ENCODE measurements at places on chromosomes 13 and 19. TPM values are rescaled to one million over a fixed set of nuclear protein-coding genes. Genes with fewer than 3 reads are reported as not detected.

DNA sequence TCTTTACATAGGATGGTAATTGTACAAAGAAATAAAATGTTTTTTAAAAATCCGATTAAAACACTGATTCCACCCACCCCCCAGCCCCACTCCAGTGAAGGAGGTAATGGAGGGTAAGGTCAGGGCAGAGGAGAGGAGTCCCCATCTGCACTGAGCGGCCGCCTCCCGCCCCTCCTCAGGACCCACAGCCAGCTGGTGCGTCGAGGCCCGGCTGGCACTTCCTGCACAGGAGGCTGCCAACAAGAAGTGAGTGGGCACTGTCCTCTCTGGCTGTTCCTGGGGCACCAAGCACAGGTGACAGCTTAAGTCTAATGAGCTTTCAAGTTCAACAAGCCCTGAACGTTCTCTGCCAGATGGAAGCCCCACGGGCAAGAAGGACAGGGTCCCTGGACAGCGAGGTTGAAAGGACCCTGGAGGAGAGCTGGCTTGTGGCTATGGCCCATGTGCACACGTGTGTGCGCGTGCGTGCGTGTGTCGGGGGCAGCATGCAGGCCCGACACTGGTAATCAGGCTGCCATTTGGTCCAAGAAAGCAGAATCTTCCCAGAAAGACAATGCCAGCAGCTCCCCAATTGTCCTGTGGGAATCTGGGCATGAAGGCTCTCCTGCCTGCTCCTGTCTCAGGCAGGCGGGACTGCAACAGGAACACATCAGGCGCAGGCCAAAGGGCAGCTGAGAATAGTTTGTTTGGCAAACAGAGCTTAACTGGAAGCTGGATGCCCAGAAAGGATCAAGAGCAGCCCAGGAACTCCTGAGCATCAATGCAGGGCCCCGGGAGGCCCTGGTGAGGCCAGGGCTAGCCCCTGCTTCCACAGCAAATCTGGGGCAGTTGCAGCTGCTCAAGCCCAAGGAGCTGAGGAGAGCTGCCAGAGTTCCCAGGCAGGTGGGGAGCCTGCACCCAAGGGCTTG lies 15.1 kb upstream of the EPHX3 start:
- H3K27ac ChIP-seq, result no peak overlapping the region
- peaks cover 6% of the 10 kb centered on the region for H3K4me1 ChIP-seq
- no peak overlapping the region for H3K4me3 ChIP-seq
- DNase-seq, result no peak

DNA sequence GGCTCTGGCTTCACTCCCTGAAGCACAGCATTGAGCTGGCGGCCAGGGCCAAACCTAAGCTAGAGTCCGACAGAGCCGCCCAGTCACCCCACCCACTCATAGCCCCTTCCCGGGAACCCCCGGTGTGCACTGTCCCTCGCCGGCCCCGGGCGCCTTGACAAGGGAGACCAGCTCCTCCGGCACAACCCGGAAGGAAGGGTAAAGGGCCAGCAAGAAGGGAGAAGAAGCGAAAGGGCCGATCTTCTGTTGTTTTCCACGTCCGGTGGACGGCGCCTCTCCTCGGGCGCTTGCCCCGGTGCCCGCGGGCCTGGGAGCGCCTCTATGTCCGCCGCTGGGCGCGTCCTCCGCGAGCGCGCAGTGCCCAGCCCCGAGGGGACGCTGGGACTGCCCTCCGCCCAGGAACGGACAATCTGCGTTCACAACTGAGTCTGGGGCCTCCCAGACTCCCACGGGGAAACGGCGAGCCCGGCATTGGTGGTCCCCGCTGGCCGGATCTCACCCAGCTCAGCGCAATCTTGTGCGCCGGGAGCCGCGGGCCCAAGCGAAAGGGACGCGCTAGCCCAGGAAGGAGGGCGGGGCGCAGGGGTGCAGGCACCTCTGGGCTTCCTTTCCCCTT lies 172.5 kb upstream of the MIR17HG start:
- H3K27me3 ChIP-seq, result peaks cover 1% of the 10 kb centered on the region
- DNase-seq, result no peak
- no peak overlapping the region for H3K27ac ChIP-seq
- H3K4me3 ChIP-seq, result peak overlapping the region; percentile 61
- H3K4me1 ChIP-seq, result no peaks in the 10 kb centered on the region

- peaks cover 27% of the 10 kb centered on the region for H3K4me1 ChIP-seq
- peaks cover 56% of the 10 kb centered on the region for H3K36me3 ChIP-seq
- no peak for DNase-seq
- no peak overlapping the region for H3K4me3 ChIP-seq
Observed at GRCh38 chr19:6743066-6743465, 3.6 kb downstream of the TRIP10 start.

- H3K36me3 ChIP-seq, result no peaks in the 10 kb centered on the region
- H3K27me3 ChIP-seq, result no peaks in the 10 kb centered on the region
- H3K27ac ChIP-seq, result no peak overlapping the region
- no peak overlapping the region for H3K4me3 ChIP-seq
- no peak for DNase-seq
- H3K4me1 ChIP-seq, result peaks cover 7% of the 10 kb centered on the region
Observed at GRCh38 chr13:99823961-99824360, 147.6 kb downstream of the ZIC5 start.

DNA sequence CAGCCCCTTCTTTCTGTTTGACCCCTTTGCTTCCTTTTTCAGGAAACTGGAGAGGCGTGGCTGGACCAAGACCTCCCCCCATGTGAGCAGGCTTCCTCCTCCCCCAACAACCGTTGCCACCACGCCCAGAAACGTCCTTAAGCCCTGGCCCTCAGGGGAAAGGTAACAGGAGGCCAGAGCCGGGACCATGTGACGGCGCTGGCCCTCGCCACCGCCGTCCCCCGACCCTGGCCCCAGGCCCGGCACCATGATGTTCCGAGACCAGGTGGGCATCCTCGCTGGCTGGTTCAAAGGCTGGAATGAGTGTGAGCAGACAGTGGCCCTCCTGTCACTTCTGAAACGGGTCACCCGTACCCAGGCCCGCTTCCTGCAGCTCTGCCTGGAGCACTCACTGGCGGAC lies 14.4 kb downstream of the SAMD4B start:
- H3K27me3 ChIP-seq, result no peaks in the 10 kb centered on the region
- no peak for DNase-seq
- H3K36me3 ChIP-seq, result peaks cover 69% of the 10 kb centered on the region
- no peaks in the 10 kb centered on the region for H3K4me1 ChIP-seq
- H3K27ac ChIP-seq, result no peak overlapping the region
- no peak overlapping the region for H3K4me3 ChIP-seq

The ELAVL3 gene
- 1.0 TPM for total RNA-seq
